ENCODE measurements at places on chromosomes 1 and 21.

GRCh38 chr21:37564924-37565529, 198.5 kb downstream of the DYRK1A start:
- DNase-seq = no peak

DNA sequence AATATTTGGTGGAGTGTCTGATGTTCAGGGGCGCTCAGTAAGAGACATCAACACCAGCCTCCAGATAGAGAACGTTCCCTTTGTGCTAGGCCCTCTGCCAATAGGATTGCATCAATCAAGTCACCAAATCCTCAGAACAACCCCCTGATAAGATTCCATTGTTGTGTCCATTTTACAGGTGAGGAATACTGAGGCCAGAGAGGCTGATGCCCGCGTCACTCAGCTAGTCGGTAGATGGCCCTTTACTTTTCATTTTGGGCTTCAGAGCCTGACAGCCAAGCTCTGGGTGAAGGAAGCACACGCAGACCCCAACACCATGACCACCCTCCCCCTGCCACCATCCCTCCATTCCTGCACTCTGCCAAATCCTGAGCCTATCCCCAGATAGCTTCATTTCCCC, 406.2 kb downstream of the PTPRU start:
- DNase-seq = no peak

- no peak for DNase-seq
Measured at GRCh38 chr21:34128124-34128523, 54.7 kb downstream of the MRPS6 start.

- DNase-seq = no peak
Measured at GRCh38 chr1:152148981-152149380, 10.0 kb downstream of the RPTN start.

DNA sequence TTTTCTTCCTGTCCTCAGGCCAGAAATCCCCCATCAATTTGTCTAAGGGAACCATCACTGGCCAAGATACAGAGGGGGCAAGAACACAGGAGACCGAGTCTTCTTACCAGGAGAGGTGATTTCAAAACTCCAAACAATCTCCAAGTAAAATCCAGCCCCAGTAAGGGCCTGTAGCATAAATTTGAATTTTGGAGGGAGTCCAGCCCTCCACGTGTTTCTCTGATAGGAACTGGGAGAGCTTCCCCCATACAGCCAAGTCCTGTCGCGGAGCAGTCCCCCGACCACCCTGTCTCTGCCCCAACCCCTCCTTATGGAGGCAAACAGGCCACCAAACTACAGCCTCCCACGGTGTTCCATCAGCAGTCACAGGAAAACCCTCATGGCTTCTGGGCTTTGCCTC, 32.4 kb upstream of the GPR157 start:
- DNase-seq = no peak

GRCh38 chr1:15849775-15850324, 2.3 kb downstream of the SPEN start:
- no peak for DNase-seq

DNA sequence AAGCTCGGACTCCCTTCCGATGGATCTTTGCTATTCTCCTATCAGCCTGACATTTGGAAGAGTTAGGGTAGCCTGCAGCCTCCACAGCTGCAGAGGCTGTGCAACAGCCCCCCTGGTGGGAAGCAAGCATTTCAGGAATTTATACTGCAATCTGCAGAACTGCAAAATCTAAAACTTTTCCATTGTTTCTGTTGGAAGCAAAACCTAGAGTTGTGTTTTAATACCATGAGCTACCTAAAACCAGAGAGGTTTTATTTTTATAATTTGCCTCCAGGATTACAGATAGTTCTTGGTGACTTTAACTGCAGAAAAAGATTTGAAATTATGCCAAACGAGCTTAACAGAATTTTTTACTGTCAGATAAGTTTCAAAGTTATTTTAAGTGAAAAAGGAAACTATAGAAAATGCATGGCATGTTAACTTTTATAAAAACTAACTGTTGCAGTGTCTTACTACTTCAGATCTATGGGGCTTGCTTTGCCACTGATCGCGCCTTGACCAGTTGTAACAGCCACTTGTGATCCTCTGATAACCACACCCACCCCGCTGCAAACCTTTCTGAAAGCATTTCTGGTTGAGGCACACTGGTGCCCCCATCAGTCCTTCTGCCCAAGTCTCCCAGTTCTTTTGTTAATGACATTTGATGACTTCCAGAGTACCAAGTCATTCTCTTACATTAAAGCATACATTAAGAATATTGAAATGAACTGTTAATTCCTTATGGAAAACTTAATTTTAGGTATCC, 64.8 kb downstream of the PRDM2 start:
- DNase-seq = peak; percentile 24

- DNase-seq = peak; percentile 72
Measured at GRCh38 chr1:118101515-118101844, 83.5 kb downstream of the SPAG17 start.

- DNase-seq = no peak
Measured at GRCh38 chr1:93296555-93297154, 49.1 kb upstream of the DR1 start.

- DNase-seq = peak; percentile 35
Measured at GRCh38 chr1:246492611-246493245, 14.4 kb downstream of the SMYD3 start.

DNA sequence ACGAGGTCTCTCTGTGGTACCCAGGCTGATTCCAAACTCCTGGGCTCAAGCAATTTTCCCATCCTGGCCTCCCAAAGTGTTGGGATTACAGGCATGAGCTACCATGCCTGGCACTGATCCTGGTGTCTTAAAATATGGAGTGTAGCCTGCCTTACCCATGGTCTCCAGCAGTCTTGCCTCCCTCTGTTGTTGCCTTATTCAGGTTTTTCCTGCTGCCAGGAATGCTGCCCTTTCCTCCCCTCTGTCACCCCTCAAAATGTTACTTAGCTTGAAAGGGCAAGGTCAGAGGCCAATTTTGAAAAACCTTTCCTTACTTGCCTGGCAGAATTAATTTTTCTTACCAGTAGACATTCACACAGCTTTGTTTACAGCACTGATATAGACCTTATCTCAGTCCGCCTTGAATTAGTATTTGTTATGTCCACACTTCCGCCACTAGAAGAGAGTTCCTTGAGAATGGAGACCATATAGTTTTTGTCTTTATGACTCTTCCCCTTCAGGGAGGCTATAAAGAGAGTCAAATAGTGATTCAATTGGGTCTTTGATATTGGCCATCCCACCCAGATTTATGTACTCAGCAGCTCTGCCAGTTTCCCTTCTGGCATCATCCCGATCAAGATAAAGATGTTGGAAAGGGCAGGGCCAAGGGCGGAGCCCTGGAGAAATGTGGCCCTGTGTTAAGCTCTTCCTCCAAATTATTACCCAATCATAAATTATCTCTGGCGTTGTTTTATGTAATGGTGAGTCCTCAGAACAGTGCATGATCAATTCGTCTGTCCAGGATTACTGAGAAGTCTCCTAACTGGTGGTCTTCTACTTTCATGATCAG, 38.8 kb downstream of the C1orf21 start:
- no peak for DNase-seq

GRCh38 chr1:233293556-233294446, 1.7 kb downstream of the PCNX2 start:
- no peak for DNase-seq

GRCh38 chr1:101006553-101006952, 19.0 kb downstream of the DPH5 start:
- no peak for DNase-seq

DNA sequence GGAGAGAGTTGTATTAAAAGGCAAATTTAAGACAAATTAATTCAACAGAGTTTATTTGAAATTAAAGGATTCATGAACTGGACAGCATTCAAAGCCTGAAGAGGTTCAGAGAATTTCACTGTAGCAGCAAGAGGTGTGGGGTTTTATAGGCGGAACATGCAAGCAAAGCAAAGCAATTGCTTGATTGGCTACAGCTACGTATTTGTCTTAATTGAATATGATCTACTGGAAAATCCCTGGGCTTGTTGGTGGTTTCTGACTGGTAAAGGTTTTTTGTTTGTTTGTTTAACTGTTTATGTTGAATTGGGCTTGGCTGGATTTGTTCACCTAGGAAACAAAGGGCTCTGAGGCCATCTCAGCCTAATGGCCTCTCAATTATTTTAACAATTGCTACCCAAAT, 61.5 kb downstream of the KCNK1 start:
- no peak for DNase-seq

GRCh38 chr1:156281281-156281680, 1.3 kb downstream of the SMG5 start:
- DNase-seq = no peak

DNA sequence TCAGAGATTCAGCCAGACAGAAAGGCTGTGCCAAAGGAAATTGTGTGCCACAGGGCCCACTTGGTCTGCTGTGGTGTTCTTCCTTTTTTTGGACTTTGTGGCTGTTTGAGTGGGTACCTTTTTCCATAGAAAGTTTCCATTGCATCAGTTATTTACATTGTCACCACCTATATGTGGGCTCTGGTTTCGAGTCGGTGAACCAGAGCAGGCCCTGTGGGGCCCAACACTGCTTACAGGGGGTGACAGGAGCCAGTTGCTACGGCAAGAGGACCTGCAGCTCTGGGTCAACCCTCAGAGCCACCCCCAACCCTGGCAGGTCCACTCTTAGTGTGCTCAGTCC, 157.0 kb upstream of the EDN2 start:
- no peak for DNase-seq

DNA sequence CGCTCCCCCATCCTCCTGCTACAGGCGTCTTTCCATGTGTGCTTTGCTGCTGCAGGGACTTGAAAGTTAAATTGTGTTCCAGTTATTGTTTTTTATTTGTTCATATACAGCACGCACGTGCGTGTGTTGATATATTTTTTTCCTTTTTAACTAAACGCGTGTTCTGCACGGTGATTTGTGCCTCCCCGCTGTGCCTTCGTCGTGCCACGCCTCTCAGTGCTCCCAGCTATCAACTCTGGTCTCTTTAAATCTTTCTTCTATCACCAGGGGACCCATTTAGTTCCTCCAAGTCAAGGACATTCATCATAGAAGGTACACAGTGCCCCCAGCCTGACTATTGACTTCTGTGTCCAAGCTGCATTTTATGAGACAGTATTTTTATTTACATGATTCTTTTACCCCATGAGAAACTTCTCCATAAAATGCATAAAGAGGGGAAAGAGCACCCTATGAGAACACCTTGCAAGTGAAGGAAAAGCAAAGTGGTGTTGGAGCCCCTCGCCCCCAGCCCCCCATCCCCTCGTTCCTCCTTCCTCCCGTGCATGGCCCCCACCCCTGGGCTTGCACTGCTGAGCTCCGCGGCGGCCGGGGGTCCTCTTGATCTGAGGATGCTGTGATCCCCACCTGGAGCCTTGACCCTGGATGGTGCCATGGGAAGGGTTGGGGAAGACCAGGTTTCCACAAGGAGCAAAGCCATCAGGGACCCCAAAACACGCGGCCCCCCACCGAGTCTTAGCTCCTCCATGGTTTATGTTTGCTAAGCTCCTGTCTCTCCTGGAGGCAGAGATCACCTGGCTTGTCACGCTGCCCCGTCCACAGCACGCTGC, 45.5 kb downstream of the KCNAB2 start:
- no peak for DNase-seq

DNA sequence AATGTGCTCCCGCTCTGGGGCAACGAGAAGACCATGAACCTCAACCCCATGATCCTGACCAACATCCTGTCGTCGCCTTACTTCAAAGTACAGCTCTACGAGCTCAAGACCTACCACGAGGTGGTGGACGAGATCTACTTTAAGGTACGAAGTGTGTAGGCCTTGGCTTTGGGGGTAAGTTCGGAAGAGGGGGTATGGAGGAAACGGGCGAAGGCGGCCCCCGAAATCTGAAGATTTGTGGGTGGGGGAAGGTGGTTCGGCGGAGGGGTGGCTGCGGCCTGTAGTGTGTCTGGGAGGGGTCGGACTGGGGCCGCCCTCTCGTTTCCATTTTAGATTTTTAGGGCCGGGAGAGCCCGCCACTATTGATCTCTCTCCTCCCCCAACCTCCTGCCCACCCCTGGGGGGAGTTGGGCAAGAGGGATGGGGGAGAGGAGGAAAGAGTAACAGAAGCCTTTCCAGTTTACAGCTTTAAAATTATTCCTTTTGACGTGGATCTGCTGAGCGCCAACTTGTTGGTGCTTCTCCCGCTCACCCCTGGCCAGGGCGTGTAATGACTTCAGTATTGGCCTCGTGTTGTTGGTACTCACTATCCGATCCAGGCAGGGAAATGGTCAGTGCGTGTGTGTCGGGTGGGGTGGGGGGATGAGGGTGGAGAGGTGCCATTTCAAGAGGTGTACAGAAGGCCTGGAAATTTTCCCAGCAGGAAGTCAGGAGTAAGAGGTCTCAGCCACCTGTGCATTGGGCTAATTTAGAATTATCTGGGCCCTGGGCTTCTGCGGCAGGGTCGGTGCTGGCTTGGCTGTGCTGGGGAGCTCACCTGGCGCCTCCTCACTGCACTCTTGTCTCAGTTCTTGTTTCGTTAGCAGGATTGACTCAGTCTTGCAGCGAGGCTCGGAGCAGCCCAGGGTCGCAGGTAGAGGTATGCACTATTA, 880 bp downstream of the PRPF38B start:
- peak; percentile 26 for DNase-seq

- DNase-seq = peak; percentile 94
Measured at GRCh38 chr1:230113593-230114236, 46.7 kb downstream of the GALNT2 start.

GRCh38 chr1:160124705-160125478, 9.3 kb downstream of the ATP1A2 start:
- peak; percentile 80 for DNase-seq

DNA sequence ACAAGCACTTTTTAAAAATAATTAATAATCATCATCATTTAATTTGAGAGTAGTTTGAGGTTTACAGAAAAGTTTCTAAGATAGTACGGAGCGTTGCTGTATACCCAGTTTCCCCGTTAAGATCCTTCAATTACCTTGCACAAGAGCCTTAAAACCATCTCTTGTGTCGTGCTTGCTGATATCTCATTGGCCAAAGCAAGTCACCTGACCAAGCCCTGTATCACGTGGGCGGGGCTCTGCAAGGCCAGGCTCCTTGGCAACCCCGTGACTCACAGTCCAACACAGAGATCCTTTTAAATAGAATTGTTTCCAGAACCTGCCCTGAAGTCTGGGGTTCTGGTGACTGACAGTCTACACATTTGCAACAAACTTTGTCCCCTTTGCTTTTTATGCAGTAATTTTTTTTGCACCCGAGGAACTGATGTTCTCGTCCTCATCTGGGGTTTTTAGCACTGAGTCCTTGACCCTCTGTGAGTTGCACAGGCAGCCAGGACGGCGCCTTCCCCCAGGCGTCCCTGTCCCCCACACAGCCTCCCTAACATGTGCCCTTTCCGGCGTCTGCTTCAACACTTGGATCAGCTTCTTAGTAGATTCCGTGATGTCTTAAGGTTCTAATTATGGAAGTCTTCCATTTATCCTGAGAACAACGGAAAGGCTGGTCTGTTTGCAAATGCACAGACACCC, 183.3 kb upstream of the TMEM51 start:
- DNase-seq = no peak

DNA sequence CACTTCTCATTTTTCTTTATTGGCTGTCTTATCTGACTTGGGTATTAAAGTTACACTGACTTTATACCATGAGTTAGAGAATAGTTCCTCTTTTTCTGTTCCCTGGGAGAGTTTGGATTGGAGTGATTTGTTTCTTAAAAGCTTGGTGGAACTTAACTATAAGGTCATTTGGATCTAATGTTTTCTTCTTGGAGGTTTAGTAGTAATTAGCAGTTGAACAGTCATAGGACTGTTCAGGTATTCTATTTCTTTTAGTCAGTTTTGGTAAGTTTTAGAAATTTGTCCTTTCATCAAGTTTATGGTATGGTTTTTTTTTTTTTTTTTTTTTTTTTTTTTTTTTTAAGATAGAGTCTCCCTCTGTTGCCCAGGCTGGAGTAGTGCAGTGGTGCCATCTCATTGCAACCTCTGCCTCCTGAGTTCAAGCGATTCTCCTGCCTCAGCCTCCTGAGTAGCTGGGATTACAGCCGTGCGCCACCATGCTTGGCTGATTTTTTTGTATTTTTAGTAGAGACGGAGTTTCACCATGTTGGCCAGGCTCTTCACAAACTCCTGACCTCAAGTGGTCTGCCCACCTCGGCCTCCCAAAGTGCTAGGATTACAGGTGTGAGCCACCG, 6.3 kb downstream of the TTC3 start:
- DNase-seq = no peak
